ENCODE measurements at places on chromosomes 1 and 21.

- no peak for DNase-seq
These were observed 8.6 kb downstream of the TMEM35B start for GRCh38 chr1:34976384-34977209.

DNA sequence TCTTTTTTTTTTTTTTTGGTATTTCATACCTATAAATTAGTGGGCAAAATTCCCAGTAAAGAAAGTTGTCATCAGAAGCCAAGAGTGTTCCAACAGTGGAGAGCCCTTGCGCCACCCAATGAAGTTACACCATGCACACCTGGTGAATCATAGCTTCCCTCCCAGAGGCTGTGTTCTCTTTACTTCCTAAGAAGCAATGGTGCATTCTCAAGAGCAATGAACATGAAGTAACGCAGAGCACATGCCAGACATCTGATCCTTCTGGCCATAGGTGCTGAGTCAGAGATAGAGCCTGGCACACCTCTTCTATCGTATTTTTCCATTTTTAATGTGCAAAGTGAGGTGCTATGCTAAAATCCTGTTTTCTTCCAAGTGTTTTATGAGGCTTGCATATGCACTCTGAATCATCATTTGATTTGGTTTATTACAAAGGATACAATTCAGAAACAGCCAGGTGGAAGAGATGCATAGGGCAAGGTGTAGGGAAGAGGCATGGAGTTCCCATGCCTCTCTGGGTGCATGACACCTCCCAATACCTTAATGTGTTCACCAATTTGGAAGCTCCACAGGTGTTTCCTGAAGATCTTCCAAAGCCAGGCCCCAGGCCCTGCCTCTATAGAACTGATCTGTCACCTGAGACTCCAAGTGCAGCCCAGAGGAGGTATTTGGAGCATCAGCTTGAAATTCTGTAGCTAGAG, 408.0 kb downstream of the SIPA1L2 start:
- DNase-seq = no peak

DNA sequence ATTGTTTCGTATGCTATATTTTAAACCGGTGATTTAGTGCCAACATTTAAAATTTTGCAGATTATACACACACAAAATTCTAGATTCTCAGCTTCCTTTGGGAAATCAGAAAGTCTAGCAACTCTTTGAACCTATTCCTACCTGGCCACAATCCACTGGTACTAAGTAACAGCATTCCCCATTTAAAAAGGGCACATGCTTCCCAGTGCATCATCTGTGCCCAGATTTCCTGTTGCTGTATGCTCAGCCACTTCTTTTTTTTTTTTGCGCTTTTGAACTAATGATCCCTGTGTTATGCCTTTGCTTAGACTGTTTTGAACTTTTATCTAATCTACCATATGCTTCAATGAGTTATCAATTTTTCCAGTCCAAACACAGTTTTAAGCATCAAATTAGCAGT, 548.4 kb downstream of the PLPP3 start:
- no peak for DNase-seq

GRCh38 chr1:152457071-152457470, 43.0 kb upstream of the CRNN start:
- DNase-seq = no peak

- DNase-seq = no peak
These were observed 60.5 kb downstream of the CD58 start for GRCh38 chr1:116510361-116510760.

Data from CD4-positive, alpha-beta T cell treated with Interleukin-6 at 100 ng/mL for 8 hours (primary cell).